Right cardiac atrium (tissue), 5 donors: ENCODE measurements at places on chromosomes 2 and 18. TPM values are rescaled to one million over a fixed set of nuclear protein-coding genes. Genes with fewer than 3 reads are reported as not detected.
A peak's percentile ranks its signal among the peaks of the same experiment; 100 is the strongest.

- no peak for DNase-seq
Observed at GRCh38 chr2:85838181-85838580, 50.6 kb downstream of the ST3GAL5 start.

DNA sequence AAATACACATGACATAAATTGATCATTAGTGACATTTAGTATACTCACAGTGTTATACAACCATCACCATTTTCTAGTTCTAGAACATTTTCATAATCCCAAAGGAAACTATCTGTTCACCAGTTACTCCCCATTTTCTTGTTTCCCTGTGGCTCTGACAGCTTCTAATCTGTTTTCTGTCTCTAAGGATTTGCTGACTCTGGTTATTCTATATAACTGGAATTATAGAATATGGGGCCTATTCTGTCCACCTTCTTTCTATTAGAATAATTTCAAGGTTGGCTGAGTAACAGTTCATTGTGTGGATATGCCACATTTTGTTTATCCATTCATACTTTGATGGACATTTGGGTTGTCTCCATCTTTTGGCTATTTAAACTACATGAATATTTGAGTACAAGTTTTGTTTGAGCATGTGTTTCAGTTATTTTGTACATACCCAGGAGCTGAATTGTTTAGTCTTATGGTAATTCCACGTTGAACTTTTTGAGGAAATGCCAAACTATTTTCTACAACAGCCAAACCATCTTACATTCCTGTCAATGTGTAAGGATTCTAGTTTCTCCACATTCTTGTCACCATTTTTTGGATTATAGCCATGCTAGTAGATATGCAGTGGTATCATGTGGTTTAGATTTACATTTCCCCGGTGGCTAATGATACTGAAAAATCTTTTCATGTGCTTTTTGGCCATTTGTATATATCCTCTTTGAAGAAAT, 20.5 kb downstream of the KIAA1328 start:
- DNase-seq, result no peak

GRCh38 chr2:172179045-172179701, 76.5 kb upstream of the DLX2 start:
- no peak for DNase-seq

GRCh38 chr2:64975232-64975821, 13.9 kb upstream of the SLC1A4 start:
- DNase-seq, result peak; percentile 59

DNA sequence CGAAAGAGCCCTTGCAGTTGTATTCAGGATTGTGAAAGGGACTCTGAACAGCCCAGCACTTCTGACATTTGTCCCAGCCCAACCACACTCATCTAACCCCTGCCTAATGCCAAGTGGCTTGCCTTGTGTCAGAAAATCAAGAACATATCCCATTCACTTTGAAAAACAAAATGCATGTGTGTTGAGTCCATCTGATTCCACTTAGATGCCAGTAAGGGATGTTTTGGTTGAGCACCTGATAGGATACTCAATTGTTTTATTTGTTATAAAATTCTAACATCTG, 776.8 kb downstream of the BCL11A start:
- DNase-seq, result no peak

GRCh38 chr2:200447139-200447855, 62.6 kb downstream of the KCTD18 start:
- no peak for DNase-seq

DNA sequence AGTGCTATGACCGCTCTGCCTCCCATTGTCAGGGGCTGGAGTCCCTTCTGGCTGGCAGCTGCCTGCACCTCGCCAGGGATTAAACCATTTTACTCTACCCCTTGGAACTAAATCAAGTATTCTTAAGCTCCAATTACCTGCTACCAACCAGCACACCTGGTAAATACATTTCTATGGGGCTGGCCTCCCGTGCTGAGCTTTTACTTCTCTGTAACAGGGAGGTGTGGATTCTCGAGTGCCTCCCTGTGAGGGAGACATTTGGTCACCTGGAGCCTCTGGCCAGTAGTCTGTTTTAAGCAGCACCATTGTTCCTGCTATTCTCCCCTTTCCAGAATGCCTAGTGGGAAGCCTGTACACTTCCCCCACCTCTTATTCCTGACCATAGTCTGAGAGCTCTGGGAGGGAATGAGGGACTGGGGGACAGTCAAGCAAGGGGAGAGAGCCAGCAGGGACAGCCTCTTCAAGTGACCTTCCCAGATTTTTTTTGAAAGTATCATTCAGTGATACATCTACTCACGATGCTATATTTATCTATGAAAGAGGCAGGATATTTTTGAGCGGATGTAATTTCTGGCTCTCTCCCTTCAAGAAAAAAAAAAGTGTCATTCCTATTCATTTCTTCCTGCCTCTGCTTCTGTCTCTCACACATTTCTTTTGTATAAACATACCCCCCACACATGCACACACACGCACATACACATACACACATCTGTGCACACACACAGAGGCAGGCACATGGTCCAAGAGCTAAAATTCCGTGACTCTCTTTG, 112.8 kb downstream of the CAPN13 start:
- no peak for DNase-seq

- DNase-seq, result no peak
Observed at GRCh38 chr2:66702301-66702700, 267.4 kb downstream of the MEIS1 start.

DNA sequence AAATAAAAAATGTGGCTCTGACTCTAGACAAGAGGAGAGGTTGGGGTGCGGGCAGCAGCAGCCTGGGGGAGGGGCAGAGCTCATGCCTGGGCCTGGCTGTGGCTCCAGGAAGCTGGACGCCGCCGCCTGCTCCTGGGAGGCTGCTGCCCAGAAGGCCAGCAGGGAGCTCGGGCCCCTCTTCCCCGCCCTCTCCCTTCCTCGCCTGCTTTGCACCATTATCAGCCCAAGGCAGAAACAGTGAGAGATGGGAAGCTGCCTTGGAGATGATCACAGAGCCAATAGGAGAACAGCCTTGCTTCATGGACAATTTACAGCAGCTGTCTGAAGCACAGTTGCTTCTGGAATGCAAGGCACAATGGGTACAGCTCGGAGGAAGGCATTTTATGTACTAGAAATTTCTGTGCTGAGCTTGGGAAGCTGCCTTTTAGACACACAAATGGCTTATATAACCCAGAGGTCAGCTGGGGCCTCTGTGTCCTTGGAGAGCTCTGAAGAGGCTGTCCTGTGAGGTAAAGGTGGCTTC, 55.3 kb upstream of the AFF3 start:
- DNase-seq, result peak; percentile 93

DNA sequence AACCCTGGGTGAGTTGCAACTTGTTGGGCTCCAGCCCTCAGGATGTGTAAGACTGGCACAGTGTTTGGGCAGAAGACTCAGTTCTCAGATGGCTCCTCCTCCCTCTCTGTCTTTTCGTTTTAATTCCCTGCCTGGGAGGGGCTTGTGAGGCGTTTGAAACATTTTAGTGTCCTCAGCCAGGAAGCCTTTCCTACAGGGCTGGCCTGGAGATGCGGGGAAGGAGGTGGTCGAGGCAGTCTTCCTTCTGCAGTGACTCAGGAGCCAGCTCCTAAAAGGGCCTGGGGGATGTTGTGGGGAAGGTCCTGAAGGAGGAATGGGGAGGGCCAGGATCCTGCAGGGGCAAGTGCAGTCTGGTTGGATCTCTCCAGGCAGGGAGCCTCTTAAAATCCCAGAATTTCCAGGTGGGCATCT, 22.1 kb upstream of the IGFBP5 start:
- DNase-seq, result no peak

DNA sequence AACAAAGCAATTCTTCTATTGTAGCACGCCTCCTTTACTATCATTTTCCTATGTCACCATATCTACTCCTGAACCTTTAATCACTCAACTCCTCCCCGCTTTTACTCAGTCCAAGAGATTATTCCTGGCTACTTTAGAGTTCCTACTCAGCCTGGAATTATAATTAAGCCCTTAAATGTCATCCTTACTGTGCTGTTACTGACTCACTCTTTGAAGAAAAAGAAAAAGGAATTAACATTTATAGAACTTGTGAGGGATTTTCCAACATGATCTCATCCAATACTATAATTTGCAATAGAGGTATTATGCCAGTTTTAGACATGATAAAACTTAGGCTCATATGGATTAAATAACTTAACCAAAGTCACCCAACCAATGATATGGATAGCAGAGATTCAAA, 61.7 kb downstream of the CCDC88A start:
- DNase-seq, result no peak

- DNase-seq, result no peak
Observed at GRCh38 chr18:32618546-32618945, 147.9 kb upstream of the GAREM1 start.

DNA sequence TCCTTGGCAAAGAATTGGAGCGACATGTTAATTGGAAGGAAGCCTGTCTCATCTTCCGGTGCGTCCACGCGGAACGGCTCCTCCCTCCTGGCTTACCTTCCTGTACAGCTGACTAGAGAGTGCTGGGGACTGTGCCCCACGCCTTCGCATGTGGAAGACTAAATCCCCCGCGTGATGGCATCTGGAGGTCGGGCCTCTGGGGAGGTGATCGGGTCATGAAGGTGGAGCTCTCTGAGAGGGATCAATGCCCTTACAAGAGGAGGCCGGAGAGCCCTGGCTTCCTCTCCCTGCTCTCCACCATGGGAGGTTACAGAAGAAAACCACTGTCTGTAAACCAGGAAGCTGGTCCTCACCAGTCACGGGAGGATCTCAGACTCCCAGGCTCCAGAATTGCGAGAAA, 104.1 kb upstream of the OTOS start:
- no peak for DNase-seq

- no peak for DNase-seq
Observed at GRCh38 chr18:79476918-79477571, 81.3 kb downstream of the NFATC1 start.

DNA sequence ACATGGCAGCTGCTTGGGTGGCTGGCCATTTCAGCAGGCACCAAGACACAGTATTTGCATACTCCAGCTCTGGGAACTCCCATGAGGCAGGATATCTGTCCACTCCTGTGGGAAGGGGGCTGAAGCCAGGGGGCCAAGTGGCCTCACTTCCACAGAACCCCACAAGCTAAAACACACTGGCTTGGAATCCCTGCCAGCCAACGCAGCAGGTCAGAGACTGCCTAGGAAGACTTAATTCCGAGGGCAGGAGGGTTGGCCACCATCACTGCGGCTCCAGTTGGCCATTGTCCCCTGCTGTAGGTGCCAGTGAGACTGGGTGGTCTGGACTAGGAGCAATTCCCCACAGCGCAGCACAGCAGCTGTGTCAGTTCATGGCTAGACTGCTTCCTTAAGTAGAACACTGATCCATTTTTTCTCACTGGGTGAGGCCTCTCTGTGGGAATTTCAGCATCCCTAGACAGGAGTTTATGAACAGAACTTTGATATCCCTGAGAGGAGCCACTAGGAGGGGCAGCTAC, 52.0 kb downstream of the SPAG16 start:
- no peak for DNase-seq

DNA sequence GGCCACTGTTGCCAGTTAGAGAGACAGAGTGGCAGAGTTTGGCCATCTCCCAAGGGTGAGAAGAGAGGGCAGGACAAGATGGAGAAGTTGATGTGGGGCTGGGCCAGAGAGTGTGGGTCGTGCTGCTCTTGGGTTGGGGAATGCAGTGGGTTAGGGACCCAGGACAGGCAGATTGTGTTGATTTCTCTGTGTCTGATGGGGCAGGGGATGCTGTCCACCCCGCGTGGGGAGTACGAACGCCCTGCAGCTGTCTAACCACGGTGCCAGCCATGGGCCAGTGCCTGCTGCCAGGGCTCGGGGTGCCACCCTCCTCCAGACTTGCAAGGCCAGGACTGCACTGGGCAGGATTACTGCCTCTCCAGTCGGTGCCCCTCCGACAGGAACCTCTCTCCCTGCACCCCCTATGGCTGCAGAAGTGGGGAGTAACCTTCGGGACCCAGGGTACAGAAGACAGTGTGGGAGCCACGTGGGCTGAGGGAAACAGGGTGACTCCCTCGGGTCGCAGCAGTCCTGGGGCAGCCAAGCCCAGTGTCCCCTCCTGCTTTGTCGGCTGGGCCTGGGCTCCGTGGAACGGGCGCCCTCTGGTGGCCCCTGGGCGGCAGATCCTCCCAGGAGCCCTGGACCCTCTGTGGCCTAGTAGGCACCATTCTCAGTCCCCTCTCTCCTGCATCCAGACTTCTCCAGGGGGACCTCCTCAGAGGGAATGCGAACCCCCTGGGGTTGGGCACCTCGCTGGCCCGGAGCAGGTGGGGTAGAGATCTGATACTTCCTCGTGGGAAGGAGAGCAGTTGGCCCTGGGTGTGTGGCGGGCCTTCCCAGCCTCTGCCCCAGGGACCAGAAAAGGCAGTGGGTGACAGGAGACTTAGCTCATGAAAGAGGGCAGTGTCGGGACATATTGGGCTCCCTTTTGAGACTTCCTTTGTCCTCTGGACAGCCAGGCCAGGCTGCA, 2.7 kb downstream of the GPC1 start:
- peak; percentile 88 for DNase-seq

DNA sequence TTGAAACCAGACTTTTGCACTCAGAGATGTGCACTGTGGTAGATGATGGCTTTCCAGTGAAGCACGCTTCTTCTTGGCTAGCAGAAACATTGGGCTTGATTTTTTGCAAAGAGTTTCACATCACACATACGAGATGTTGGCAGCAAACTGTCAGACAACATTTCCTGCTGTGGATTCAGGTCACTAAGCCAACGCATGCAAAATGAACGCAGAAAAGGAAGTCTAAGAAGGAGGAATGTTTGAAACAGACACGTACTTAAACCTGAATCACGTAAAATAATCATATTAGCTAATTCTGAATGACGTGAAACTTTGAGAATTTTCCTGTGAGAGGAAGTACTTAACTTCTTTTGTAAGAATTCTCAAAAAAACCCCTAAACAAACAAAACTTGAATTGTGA, 88.1 kb downstream of the EPB41L3 start:
- DNase-seq, result no peak

DNA sequence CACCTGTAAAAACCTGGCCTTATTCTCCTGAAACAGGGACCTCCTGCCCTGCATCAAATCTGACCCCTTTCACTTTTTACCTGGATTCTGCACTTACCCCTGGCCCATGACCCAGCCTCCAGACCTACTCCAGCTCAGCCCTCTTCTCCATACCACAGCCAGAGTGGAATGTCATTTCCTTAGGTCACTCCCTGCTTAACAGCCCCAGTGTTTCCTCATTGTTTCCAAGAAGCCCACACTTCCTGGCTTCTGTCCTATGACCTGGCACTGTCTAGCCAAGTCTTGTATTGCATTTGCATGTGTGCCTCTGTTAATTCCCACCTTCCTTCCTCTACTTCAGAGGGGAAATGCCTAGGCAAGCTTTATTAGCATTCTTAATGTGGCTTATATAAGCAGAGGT, 51.4 kb upstream of the TRIB2 start:
- no peak for DNase-seq

Gene TANK
- polyA plus RNA-seq, result 24.1 TPM

Gene MTHFD2
- 8.7 TPM for polyA plus RNA-seq

Gene ACVR2A
- 3.3 TPM for polyA plus RNA-seq

Gene TNS1
- 243 TPM for polyA plus RNA-seq

Gene PCARE
- polyA plus RNA-seq, result 1.1 TPM

Gene TUBA3E
- polyA plus RNA-seq, result 28.8 TPM

Gene BCL2
- 2.7 TPM for polyA plus RNA-seq

Gene POTEC
- polyA plus RNA-seq, result not detected

Gene MOGAT1
- 0.16 TPM for polyA plus RNA-seq

Gene REG3A
- polyA plus RNA-seq, result 0.41 TPM

Gene SNTG2
- polyA plus RNA-seq, result 0.34 TPM

Gene MEIS1
- polyA plus RNA-seq, result 16.9 TPM
